ENCODE measurements at places on chromosomes 7 and 10.

DNA sequence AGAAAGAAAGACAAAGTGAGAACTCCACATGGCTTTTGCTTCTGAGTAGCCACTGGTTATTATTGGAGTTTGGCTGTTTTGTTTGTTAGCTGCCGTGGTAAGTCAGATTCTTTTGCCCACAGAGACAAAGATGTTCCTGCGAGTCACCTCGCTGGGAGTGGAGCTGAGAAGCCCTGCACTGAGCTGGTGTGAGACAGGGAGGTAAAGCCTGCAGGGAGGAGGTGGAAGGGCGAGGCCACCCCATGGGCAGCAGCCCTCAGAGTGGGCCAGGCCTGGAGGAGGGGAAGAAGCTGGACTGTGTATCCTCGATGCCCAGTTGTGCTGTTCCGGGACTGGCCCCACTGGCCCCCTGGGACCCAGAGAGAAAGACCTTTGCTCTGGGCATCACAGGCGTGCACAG is 14.3 kb upstream of the NOM1 start:
- DNase-seq: no peak

DNA sequence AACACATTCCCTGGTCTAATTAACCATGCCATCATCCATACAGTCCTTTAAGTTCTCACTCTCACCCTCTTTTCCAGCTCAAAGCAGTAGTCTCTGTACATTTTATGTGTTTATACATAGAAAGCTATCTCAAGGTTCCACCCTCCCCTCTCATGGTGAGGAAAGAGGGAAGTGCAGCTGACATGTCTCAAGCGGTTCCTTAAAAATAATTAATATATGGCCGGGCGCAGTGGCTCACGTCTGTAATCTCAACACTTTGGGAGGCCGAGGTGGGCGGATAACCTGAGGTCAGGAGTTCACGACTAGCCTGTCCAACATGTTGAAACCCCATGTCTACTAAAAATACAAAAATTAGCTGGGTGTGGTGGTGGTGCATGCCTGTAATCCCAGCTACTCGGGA is 36.7 kb downstream of the ZC3HAV1 start:
- DNase-seq: no peak

- no peak for DNase-seq
Measured at GRCh38 chr7:1567896-1568510, 1.8 kb downstream of the PSMG3 start.

DNA sequence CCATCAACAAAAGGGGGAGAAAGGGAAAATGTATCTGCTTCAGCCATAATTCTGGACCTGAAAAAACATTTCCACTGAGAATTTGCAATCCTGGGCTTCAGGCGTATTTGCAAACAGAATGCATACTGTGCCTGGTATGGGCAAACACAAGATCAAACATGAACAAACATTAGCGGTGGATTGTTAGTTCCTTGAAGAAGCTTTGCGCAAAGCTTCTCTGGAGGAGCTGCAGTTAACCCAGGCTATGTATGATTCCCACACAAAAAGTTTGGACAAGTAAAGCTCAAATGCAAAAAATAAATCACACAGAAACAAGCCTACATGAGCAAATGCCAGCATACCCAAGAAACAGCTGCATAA is 20.4 kb upstream of the HILPDA start:
- DNase-seq: no peak

DNA sequence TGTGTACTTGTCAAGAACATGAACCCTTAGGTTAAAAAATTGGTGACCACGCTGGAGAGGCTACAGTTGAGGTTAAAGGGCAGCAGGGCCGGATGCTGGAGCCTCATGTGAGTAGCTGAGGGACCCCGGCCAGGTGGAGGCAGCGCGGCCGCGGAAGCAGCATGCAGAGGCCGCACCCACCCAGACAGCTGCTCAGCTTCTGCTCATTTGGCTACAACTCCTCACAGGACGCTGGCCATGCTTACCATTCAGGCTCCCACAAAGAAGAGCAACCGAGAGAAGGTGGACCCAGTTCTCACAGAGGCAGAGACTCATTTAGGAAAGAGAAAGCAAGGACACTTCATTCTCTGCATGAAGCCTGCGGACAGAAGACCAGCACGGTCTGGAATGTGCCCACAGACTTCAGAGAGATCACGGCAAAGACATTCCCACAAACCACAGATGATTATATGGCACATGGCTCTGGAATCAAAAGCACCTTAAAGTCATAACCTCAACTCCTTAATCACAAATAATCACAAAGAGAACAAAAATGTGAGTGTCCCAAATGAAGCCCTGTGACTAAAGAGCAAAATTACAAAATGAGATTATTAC is 94.4 kb downstream of the VOPP1 start:
- no peak for DNase-seq

DNA sequence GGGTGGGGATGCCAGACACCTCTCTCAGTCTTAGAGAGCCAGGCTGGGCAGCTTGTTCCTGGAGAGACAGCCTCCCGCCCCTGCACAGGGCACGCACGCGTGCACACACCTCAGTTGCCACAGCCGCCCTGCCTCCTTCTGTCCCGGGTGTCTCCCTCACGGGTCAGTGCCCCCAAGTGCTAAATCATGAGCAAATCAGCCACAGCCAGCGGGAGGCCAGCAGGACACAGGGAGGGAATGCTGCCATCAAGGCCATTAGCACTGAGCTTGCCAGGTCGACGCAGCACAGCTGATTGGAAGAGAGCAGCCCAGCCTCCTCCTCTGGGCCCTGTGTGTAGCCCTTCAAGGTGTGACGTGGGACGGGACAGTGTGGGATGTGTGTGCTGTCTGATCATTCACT is 130.4 kb downstream of the CDH23 start:
- DNase-seq: no peak

- no peak for DNase-seq
Measured at GRCh38 chr7:133364959-133365690, 112.2 kb downstream of the EXOC4 start.

GRCh38 chr7:6453734-6454133 is 6.0 kb upstream of the DAGLB start:
- no peak for DNase-seq

DNA sequence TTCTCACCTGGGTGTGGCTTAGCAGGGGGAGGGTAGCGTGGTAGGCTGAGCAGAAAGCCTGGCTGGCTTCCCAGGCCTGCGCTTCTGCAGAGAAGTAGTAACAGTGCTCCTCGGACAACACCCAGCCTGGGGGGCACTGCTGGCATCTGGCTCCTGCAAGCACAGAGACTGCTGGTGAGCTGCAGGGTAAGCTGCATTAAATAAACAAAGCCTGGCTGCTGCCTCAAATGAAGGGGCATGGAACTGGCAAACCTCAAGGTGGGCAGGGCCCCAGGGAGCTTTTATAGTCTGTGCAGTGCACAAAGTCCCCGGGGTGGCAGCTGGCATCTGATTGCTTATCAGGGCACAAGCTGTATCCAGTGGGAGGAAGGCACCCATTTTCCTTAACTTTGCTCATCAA is 3.9 kb downstream of the KLRG2 start:
- DNase-seq: no peak

DNA sequence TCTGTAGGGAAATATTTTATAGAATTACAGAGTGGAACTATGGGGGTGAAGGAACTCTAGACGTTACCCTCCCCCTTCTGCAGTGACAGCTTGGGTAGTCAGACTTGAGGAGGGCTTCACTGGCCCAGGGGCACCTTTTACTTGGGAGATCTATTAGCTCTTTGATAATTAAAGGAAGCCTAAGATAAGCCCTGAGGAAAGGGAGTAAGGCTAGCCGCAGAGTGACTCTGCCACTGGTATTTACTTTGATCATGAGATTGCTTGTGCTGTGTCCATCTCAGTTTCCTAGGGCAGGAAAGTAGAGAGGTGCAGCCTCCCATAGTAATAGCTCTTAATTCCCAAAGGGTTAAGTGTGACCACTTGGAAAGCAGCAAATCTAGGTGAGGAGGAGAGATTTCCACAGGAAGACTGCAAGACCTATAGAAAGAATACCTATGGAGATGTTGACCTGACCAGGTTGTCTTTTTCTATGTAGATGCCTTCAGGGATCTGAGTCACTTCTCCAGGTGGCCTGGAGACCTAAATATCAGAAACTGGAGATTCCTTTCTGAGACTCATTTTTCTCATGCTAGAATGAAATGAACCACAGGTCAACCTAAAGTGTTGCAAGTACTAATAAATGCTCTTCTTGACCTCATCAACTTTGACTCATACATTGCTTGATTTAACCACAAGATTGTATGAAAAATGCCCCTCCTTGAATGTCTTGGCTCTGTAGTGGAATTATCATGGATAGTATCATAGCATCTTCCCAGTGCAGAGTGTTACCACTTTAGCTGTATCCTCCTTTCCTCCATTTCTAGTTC is 447.3 kb upstream of the GHITM start:
- no peak for DNase-seq

DNA sequence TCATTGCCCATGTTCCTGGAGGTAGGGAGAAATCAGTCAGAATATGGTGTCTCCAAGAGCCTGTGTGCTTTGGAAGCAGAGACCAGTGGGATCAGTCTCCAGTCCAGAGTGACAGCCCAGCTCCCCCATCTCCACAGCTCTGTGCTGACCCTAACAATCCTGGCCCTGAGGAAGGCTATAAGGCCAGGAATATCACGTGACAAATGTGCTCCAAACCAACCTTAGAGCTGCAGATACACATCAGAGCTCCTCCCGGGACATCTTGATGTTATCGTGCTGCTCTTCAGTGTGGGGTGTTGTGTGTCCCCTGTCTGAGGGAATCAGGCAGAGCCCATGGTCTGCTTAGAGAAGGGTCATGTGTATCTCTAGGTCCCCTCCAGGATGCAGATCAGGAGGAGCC is 15.2 kb downstream of the DMBT1 start:
- no peak for DNase-seq

GRCh38 chr10:130935897-130936550 is 375.5 kb downstream of the TCERG1L start:
- DNase-seq: no peak

DNA sequence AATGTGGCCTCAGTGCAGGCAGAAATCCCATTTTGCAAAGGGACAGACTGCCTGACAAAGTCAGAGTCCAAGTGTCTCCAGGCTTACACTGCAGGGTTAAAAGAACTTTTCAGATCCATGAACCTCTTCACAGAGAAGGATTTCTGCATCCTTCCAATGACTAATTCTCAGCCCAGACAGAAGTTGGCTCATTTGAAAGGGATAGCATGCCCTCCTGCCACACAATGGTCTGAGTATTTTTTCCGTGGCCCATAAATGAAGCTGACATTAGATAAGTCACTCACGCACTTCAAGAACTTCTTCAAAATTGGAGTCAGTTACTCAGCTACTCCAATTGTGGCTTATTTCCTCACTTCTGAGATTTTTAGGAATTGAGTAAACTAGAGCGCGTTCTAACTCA is 170.2 kb downstream of the PLXNA4 start:
- DNase-seq: no peak

GRCh38 chr7:28705350-28705749 is 252.8 kb downstream of the TRIL start:
- DNase-seq: no peak

DNA sequence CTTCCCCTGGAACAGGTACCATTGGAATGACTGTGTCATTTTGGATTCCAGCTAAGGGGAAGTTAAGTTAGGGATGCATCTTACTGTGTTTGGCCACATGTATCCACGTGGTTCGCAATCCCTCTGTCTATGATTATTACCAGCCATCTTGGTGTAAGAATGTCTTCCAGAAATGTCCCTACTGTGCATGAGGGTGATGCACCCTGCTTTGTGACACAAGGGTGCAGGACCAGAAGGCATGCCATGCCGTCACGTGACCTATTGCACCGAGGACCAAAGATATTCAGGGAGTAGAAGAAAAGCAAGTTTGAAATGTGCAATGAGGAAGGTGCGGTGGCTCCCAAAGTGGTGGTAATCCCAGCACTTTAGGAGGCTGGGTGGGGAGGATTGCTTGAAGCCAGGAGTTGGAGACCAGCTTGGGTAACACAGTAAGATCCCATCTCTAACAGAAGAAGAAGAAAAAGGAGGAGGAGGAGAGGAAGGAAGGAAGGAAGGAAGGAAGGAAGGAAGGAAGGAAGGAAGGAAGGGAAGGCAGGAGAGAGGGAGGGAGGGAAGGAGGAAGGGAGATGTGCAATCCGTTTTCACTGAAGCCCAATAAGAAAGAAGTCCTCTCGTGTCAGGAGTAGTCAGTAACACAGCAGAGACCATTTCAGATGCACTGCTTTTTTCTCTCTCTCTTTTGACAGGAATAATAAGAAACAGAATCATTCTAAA is 42.5 kb upstream of the USP6NL start:
- DNase-seq: no peak

DNA sequence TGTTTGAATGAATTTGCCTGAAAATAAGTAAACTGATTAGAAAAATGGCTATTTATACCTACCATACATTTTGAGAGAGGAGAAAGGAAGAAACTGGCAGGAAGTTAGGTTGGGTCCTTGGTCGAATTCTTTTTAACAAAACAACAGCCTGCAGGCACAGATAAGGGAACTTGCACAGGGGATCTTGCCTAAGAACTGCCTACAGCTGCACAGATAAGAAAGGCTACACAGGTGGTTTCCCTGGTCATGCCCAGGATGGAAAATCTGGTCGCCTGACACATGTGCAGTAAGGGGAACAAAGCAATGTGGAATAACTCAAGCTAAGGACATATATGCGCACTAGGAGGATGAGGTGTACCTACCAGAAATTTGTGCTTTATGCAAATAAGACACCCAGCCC is 732.1 kb upstream of the POT1 start:
- no peak for DNase-seq

GRCh38 chr7:155173905-155174304 is 103.8 kb downstream of the HTR5A start:
- DNase-seq: no peak

DNA sequence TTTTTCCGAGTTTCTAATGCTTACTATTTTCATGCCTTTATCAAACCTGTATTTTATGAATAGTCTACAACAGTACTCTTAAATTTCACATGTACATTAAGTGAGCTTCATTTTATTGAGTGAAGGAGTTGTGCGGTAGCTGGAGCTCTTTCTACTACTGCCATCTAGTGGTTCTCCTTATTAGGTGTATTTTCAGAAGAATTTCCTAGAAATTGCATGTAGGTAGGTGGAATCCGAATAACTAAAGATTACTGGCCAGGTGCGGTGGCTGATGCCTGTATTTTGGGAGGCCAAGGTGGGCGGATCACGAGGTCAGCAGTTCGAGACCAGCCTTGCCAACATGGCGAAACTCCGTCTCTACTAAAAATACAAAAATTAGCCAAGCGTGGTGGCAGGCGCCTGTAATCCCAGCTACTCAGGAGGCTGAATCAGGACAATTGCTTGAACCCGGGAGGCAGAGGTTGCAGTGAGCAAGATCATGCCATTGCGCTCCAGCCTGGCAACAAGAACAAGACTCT is 38.3 kb downstream of the LRRC72 start:
- DNase-seq: no peak

GRCh38 chr7:213324-213993 is 21.1 kb downstream of the FAM20C start:
- DNase-seq: no peak

DNA sequence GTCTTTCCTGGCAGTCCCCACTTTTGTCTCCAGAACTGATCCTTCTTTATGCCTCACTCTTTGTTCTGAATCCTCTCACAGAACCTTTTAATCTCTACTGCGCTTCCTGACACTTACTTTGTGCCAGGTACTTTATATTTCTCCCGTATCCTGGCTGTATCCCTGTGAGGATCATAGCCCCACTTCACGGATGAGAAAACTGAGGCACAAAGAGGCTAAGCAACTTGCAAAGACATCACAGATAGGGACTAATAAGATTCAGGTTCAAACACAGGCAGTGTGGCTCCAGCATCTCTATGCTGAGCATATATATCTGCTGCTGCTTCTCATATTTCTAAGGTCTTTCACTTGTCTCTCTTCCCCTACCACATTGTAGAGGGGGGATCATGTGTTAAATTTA is 116.7 kb downstream of the CHN2 start:
- no peak for DNase-seq

GRCh38 chr10:24681572-24682088 is 42.1 kb downstream of the ARHGAP21 start:
- DNase-seq: no peak

- no peak for DNase-seq
Measured at GRCh38 chr7:23474829-23475575, 4.7 kb upstream of the IGF2BP3 start.
